CD4-positive, alpha-beta T cell treated with Interleukin-6 at 100 ng/mL for 8 hours (primary cell): ENCODE measurements at places on chromosomes 1 and 21.

GRCh38 chr1:197130677-197131304, 15.7 kb downstream of the ASPM start:
- no peak for DNase-seq

DNA sequence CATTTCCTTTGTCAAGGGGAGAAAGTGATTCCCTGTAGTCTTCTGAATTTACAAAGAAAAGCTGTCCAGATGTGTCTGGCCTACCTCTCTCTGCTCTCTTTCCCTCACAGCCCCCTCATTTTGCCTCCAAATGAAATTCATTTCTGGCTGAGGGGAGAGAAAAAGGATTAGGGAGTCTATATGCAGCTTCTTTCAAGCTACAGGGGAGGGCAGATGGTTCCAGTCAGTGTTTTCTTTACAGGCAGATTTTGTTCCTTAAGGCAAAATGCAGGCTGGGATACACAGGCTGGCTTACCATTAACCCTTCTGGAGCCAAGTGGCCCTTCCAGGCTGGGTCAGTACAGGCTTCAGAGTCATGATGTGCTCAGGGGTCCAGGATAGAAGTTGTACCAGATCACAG, 198.1 kb upstream of the USP24 start:
- no peak for DNase-seq

GRCh38 chr1:85427849-85428248, 37.1 kb downstream of the DDAH1 start:
- DNase-seq, result no peak

- DNase-seq, result no peak
Measured at GRCh38 chr1:32106663-32107275, 1.1 kb upstream of the KPNA6 start.

GRCh38 chr1:84133479-84133878, 10.6 kb upstream of the PRKACB start:
- DNase-seq, result no peak

GRCh38 chr1:185534801-185535200, 199.4 kb upstream of the HMCN1 start:
- no peak for DNase-seq

GRCh38 chr1:112363636-112364035, 32.4 kb upstream of the CTTNBP2NL start:
- no peak for DNase-seq

- no peak for DNase-seq
Measured at GRCh38 chr1:151828921-151829320, 2.7 kb downstream of the RORC start.

DNA sequence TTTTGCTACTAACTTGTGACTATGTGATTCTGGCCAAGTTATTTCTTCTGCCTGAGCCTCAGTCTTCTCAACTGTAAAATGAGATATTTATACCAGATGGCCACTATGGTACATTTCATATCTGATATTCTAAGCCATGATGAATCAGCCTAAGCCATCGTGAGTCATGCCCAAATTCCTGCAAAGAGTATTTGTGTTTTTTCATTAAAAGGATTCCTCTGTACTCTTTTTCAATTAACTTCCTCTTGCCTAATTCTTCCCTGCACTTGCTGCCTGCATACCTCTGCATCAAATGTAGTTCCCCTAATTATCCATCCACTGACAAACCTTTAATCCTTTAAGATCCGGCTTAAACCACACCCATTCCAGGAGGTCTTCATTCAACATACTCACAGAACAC, 575.1 kb upstream of the BEND5 start:
- DNase-seq, result no peak

GRCh38 chr1:29310616-29311180, 74.4 kb downstream of the PTPRU start:
- DNase-seq, result no peak

DNA sequence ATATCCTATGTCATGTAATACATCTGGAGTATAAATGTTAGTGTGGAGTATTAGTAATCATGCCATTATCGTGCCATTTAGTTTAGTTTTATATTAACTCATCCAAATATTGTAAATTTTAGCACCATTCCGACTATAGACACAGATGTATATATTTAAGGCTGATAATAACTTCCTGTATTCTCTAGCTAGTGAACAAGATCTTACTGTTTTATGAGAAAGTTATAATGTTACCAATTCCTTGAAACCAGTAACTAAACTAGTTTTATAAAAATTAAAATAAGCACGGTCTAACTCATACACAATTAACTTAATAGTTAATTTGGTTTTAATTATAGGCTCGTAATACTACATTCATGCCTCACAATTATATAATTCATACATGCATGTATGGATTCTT, 808.6 kb downstream of the USP25 start:
- DNase-seq, result no peak
